ENCODE measurements at places on chromosomes 7 and 10. TPM values are rescaled to one million over a fixed set of nuclear protein-coding genes. Genes with fewer than 3 reads are reported as not detected.

DNA sequence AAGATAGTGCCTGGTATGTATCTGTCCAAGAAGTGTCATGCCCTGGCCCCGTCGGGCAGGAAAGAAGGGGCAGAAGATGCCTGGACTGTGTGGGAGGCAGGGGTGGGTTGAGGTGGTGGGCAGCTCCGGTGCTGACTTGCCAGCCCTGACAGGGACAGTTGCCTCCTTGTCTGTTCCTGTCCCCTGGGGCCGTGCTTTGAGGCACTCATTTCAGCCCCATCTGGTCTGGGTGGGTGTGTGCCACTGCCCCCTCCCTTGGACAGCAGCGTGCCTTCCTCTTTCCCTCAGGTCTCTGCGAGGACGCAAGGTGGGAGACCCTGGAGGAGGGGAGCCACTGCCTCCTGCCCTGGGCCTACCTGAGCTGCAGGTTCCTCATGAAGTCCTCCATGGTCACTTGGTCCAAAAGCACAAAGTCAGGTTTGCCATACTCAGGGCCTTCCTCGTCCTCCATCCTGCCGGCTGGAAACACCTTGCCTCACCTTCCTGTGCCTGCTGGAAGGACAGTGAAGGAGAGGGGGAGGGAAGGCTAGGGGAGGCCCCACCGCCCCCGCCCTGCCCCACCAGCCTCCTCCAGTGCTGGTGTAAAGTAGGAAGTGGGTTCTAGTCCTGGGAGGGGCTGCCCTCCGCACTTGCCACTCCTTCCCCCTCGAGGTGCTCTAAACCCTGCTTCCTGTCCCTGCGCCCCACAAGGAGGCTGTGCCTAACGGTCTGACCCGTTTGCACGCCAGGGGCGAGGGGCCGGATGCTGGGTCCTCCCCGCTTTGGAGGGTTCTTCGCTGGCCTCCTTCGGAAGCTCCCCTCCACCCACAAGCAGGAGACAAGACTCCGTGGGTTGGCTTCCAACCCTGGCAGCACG lies at the start of gene MYO1G:
Gene MYO1G, minus strand, starts transcription at position 505 of the 856 bp plus-strand sequence. Its CDS starts 54 bp downstream, at position 451.
- DNase-seq: no peak

GRCh38 chr10:24363070-24363469 lies 154.1 kb downstream of the KIAA1217 start:
- DNase-seq: no peak

GRCh38 chr7:135111379-135111778 lies 36.5 kb upstream of the TMEM140 start:
- DNase-seq: no peak

DNA sequence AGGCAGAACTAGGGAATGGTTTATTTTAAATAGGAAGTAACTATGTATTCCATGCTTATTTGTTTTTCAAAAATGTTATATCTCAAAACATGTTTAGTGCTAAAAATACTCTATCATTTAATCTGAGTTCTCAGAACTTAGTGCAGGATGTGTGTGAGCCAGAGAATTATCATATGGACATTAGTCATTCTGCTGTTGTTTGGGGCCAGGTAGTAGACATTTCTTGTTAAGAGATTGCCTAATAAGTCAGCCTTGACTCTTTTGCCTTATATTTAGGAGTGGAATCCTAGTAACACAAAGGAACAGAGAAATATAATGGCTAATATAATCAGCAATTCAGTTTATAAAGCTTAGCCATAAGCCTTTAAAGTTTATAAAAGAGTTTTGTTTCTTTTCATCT lies 149.8 kb downstream of the CCSER2 start:
- no peak for DNase-seq

- DNase-seq: no peak
Measured at GRCh38 chr10:125557311-125557710, 125.7 kb downstream of the TEX36 start.

DNA sequence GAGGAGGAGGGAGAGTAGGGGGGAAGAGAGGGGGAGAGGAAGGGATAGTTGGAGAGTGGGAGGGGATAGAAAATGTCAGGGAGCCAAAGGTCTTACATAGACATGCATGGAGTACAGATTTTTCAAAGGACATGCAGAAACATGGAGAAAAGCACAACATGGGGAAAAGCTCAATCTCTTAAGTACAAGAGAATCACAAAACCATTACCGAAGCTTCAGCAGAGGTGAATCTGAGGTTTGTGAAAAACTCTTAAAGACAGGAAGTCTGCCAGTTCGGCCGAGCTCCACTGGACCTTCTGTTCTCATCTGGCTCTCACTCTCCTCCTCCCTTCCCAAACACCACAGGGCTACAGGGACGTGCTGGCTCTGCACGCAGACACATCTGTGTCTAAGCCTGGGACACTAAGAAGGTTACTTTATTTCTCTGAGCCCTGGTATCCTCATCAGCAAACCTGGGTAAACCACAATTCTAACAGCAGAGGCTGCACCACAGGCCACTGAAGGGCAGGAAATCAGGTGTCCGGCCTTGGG lies 133.9 kb downstream of the COBL start:
- DNase-seq: no peak

- DNase-seq: no peak
Measured at GRCh38 chr7:150631084-150631826, 930 bp downstream of the GIMAP6 start.

DNA sequence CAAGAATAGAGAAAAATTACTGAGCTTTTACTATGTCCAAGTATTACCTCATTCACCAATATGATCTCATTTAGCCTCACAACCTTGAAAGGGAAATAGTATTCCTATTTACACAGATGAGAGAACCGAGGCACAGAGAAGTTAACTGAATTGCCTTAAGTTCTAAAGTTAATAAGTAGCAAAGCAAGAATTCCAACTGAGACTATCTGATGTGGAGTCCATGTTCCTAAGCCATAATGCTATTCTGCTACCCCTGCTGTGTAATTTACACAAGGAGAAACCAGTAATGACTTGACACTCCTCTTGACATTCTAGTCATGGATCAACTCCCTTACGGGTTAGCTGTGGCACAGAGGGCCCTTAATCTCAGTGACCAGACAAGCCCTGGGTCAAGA lies 60.7 kb downstream of the ABCB4 start:
- no peak for DNase-seq

DNA sequence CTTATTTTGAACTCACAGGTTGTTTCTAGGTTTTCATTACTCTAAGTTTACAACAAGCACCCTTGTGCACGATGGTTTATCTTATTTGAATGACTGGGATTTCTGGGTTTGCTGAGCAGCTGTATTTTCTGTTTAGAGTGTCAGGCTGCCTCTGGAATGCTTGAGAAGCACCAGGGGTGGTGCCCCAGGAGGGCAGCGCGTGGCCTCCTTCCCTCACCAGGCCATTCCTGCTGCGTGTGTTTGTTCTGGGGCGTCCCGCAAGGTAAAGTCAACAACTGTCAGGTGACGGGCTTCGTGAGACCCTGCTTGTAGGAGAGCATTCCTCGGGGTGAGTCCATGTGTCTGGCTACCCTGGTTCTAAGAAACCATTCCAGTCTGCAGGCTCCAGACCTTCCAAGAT lies 54.9 kb downstream of the FAM171A1 start:
- no peak for DNase-seq

DNA sequence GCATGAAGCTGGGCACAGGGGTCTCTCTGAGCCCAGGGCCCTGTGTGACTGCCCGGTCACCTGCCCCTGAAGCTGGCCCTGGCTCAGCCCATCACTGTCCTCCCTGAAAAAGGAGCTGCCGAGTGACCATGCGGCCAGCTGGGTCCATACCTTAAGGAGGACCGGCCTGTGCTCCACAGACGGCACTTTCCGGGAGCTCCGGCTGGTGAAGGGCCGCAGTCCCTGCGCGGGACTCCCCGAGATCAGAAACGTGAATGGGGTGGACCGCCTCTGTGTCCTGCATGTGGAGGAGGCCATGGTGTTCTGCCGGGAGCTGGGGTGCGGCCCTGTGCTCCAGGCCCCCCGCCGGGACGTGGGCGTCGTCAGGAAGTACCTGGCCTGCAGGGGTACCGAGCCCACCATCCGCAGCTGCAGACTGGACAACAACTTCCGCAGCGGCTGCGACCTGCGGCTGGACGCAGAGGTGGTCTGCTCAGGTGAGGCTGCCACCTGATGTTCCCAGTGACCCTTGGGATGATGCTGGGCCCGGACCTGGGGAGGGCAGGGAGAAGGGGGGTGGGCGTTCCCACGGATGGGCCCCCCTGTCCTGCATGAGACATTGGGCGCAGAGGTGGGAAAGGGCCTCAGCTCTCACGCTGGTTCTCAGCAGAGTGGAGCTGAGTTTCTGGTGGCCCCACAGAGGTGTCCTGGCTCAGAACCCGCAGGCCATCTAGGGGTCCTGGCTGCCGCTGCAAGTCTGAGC lies 3.5 kb downstream of the SCART1 start:
- no peak for DNase-seq

DNA sequence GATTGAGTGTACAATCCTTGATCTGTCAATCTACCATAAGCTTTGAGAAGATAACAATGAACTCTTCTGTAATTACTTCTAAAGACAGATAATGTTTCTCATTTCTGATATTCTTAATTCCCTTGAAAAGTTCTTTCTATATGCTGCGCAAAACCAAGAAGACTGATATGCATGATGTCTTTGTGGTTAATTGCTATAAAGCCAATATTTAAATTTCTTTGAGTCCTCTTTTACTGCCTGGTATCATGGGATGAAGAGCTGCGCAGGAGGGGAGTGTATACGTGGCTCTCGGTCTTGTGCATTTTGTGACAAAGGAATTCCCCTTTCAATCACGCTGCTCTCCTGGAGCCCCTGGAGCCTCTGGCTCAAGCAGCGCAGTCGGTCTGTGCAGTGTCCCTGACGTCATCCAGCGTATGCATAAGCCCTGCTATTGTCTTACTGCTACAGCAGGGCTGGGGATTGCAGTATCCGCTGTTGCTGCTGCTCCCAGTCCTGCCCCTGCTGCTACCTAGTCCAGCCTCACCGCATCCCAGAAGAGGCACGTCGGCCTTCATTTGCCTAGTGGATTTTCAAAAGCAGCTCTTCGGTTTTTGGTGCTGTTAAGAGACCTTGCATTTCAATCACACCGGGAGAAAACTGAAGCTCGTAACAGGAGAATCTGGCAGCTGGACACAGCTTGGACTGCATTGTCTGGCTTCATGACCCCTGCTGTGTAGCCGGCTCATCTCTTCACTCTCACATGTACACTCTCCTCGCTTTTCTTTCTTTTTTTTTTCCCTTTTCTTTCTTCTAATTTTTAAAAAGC lies 66.7 kb downstream of the ST7 start:
- DNase-seq: peak; percentile 75

DNA sequence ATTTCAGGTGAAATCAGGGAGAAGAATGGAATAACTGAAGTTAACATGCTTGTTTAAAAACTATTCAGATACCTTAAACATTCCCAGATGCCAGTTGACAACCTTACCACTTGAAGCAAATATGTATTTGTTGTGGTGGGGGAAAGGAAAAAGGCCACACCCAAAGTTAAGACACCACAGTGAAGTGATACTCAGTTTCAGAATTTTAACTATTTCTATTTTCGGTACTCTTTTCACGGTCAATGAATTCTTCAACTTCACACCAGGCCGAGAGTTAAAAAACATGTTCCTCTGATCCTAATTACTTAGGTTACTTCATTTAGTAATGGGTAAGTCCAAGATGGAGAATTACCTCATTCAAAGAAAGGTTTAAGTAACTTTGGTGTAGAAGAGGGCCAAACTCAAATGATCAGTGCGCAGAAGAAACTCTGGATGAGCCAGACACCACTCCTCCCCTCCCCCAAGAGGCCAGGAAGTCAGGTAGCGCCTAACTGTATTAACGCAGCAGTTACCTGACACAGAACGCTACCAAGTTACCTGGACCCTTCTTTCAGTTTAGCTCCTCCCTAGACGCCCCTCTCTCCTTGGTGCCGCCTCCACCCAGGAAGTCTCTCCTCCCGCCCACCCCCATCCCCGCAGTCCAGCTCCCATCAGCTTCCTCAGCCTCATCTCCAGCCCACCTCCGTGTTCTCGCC lies 700 bp downstream of the MTPN start:
- no peak for DNase-seq

DNA sequence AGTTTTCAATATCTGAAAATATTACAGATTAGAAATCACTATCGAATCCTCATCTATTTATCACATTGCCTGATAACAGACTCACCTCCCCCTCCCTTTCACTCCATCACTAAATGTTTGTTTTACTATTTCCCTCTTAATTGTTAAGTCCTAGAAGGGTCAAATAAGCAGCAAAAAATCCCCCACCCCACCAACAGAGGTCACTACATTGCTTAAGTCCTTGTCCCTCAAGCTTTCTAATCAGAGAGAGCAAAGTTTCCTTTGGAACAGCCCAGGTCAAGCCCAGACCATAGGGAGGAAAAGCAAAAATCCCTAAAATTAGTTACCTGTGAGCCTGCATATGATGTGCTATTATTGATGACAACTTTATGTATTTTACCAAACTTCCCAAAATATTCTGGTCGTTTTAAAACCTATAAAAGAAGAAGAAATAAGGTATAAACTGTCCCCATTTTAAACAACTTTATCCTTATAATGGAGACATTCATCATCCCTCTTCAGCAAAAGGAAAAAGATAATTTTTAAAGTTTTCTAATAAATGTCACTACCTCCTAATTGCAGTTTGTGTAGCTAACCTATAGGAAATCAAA lies 95.0 kb downstream of the CNOT4 start:
- DNase-seq: peak; percentile 65

DNA sequence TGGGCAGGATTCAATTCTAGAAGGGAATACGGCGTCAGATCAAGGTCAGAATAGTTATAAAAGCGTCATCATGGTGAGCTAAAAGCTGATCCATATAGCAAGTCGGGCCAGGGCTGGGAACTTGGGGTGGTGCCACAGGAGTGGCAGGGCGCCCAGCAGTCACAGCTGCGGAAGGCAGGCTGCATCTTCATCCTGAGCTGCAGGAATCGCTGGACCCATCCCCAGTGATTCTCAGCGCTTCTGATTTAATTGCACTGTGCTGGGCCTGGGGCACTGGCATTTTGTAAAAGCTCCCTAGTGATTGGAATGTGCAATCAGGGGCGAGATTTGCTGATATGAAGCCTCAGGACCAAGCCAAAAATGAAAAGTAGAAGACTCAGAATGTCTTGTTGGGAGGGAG lies 135.3 kb downstream of the CTTNBP2 start:
- DNase-seq: no peak

DNA sequence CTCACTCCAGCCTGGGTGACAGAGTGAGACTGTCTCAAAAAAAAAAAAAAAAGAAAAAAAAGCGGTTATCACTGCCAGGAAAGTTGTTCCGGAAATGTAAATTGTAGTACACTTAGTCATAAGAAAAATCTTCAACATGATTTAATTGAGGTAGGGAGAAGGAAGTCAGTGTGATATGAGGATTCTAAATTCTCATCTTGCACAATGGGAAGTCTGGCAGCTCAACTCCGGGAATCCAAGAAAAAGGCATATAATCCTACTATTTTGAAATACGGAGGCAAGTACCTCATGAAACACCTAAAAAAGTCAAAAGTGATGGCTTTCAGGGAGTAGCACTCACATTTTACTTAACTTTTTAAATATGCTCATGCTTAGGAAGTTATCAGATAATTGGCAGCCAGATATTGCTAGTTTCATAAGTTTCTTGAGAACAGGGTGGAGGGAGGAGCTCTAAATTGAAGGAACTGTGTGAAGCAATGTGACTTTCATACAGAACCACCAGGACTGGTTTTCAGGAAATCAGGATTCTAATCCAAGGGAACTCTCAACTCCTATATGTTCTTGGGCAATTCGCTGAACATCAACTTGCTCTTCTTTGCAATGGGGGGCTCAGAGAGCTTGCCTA lies 2.7 kb upstream of the C7orf25 start:
- no peak for DNase-seq

Gene SDHAF3
- total RNA-seq: 7.8 TPM

Gene NUTM2B
- total RNA-seq: 0.99 TPM

Gene ZNF212
- 2.7 TPM for total RNA-seq

Gene ANLN
- 43.2 TPM for total RNA-seq

Gene ANKRD26
- 3.3 TPM for total RNA-seq

Gene CRYGN
- total RNA-seq: not detected

Gene ANKRD1
- 436 TPM for total RNA-seq

Gene OTUD1
- 14.2 TPM for total RNA-seq

Gene CFAP46
- total RNA-seq: 1.9 TPM

Gene ACSM6
- not detected for total RNA-seq
